ENCODE measurements at places on chromosomes 6 and 20.

DNA sequence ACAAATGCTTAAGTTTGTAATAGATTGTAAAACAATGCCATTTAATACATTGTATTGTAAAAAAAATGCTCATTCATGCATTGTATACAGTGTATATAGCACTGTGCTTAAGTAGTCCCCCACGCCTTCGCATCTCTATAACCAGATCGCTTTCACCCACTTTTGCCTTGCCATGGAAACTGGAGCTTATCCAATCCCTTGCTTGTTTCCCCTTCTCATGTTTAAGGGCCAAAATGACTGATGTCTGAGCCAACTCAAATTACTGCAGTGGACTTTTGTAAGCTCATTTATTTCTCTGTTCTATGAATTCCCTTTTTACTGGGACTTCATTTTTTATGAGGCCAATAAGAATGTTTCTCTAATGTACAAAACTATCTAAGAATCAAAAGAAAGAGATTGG, 730.9 kb upstream of the GJE1 start:
- DNase-seq, result no peak

- DNase-seq, result no peak
Measured at GRCh38 chr6:2038092-2038491, 207.3 kb downstream of the GMDS start.

DNA sequence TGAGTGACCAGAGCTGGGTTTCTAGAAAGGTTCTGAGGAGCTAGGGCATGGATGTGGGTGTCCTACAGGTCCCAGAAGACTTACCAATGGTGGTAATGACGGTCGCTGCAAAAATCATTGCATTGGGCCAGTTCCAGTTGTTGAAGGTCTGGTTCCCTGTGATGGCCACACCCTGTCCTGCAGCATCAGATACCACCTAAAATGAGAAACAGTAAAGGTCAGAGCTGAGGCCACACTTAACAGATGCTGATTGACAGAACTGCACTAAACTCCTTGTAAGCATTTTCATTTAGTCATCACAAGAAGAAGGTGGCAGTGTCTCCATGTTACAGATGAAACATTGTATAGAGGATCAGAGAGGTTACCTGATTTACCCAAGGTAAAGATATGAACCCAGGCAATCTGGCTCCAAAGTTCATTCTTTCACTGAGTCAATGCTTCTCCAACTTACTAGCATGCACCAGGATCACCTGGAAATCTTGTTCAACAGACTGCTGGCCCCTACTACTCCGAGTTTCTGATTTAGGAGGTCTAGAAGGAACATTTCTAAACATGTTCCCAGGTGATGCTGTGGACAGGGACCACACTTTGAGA, 33.4 kb downstream of the KCNK5 start:
- no peak for DNase-seq

GRCh38 chr6:140140891-140141290, 766.4 kb upstream of the CITED2 start:
- DNase-seq, result no peak

DNA sequence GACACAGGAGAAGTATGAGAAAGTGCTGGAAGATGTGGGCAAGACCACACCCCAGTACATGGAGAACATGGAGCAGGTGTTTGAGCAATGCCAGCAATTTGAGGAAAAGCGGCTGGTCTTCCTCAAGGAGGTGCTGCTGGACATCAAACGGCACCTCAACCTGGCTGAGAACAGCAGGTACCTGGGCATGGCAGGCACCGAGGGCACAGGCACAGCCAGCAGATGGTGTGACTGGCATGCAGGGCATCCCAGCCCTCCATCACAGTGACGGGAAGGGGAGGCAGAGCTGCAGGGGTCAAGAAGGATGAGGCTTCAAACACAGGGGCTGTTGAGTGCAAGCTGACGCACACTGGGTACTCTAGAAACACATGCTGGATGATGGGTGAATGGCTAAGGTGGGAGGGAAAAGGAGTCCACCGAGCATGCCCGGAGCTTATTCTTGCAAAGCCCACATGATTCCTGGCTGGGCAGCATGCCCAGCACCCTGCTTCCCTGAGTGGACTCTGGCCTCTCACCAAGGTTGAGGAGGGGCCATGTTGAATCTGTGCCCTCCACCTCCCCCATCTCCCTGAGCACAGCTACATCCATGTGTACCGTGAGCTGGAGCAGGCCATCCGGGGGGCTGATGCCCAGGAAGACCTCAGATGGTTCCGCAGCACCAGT, 26.3 kb downstream of the SPDEF start:
- DNase-seq, result no peak

- peak; percentile 87 for DNase-seq
Measured at GRCh38 chr6:108782179-108783041, 65.8 kb upstream of the ARMC2 start.

DNA sequence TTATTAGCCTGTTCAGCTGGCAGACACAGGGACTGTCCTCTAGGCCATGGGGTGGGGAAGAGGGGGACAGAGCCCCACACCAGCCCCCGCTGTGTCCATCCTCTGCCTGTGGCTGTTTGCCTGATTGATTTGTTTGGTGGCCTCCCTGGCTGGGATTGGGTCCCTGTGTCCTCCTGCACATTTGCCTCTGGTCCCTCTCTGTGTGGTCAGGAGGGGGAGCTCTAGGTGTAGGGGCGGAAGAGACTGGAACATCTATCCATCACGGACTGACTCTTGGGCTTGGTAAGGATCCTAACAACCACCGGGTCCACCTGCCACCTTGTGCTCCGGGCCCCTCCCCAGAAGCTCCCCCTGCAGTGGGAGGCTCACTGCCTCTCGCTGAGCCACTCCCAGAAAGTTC, 38.4 kb upstream of the CCDC167 start:
- DNase-seq, result peak; percentile 63

DNA sequence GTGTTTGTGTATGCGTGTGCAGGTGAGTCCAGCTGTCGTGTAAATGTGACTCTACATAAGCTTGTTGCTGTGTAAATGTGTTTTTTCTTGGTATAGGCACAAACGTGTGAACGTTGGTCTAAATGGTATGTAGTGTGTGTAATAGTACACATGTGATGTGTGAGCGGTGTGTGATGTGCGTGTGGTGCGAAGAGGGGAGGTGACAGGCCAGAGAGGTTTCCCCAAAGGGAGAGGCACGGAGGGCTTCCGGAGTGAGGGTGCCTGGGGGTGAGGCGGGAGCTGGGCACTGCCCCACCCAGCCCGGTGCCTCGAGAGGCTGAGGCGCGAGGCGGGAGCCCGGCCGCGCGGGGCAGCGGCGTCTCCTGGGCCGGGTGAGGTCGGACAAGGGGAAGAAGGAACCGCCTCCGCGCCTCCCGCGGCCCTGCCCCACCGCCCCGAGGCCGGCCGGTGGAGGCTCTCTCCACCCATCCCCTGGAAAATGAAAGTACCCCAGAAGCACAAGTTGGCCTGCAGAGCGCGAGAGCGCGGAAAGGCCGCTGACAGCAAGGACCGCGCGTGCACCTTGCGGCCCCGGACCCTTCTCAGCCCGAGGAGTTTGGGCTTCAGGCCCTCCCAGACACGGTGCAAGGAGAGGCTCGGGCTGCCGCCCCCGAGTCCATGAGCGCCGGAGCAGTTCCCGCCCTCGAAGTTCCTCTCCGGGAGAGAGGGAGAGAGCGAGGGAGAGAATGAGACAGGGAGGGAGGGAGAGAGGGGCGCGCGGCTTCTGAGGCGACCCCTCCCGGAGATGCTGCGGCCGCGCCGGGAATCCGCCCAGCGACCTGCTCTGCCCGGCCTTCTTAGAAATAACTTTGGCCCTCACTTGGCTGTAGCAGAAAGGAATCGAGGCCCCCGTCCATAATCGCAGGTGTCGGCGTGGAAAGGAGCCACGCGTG, 43.2 kb upstream of the OSTM1 start:
- peak; percentile 70 for DNase-seq

DNA sequence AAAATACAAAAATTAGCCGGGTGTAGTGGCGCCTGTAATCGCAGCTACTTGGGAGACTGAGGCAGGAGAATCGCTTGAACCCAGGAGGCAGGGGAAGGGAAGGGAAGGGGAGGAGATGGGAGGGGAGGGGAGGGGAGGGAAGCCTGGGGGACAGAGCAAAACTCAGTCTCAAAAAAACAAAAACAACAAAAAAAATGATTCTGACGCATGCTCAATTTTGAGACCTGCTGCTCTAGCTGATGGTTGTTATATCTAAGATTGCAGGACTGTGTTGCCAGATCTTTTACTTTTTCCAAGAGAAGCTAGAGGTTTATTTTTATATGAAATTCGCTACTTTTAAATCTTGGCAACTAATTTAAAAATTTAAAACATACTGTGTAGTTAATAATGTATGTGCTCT, 2.4 kb upstream of the WFDC2 start:
- no peak for DNase-seq

GRCh38 chr20:8983478-8984345, 85.2 kb upstream of the PLCB4 start:
- DNase-seq, result no peak

DNA sequence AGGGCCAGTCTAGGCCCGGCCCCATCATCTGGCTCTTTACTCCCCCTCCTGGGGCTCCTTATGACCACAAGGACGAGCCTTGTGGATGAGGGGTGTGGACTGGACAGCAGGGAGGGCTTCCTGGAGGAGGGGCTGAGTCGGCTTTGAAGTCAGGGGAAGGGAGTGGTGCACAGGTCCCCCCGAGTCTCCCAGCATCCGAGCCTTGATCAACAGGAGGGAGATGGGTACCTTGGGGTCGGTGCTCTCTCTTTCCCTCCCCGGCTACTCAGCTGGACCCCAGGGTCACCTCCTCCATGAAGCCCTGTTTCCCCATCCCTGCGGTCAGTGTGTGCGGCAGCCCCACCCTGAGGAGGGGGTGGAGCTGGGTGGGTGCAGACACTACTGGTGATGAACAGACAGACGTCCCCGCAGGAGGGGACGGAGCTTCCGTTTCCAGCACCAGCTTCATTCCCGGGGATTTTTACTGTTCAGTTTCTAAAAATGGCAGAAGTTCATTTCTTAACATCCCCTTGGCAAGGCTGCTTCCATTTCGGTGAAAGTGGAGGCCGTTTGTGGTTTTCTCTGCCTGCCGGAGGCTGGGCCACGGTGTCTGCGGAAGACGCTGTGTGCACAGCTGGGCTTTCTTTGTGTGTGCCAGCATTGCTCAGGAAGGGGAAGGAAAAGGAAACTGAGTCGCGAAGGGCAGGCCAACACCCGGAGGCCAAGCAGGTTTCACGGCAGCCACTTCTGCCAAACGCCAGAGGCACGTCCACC, 19.6 kb downstream of the NTSR1 start:
- no peak for DNase-seq

DNA sequence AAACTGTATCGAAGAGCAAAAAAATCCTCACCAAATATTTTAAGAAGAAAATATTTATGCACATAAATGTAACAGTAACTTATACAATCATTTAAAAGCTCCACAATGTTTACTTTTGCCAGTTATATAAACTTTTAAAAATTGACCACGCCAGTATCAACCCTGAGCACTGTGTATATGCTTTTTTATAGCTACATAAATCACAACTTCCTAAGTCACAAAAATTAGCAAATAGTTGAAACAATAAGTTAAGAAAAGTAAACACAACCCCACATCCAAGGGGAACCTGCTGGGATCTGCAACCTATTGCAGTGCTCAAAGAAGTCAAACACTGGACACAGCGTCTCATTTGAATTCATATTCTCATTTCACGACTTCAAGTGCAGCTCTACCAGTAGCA, 89.8 kb upstream of the DST start:
- no peak for DNase-seq

DNA sequence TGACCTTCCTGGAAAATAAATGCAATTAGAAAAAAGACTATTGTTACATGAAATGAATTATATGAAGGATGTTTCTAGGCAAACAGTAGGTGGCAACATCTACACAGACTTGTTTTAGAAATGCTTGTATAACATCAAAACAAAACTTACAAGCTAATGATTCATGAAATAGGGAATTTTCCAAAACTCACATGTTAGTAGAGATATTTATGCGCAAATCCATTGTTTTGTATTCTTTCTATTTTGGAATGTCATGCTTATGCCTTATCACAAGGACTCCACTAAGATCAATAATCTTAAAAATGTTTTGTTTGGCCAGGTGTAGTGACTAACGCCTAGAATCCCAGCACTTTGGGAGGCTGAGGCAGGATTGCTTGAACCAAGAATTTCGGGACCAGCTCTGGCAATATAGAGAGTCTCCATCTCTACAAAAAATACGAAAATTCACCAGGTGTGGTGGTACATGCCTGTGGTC, 32.3 kb upstream of the LGSN start:
- no peak for DNase-seq

DNA sequence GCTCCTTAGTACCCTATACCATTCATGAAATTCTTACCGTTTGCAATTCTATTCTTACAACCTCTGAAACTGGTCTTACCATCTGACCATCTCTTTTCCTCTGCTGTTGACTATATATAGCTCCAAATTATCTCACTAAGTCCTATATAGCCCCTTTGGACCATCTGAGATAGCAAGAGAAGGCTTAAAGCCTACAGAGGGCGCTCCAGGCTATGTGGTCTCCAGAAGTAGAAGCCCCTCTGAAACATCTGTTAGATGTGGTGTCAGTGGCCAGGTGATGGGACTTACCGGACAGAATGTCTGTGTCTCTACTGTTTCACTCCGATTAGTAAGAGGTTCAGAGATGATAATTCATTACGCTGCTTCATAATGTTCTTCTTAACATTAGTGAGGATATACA, 140.7 kb upstream of the BMP2 start:
- DNase-seq, result peak; percentile 55

DNA sequence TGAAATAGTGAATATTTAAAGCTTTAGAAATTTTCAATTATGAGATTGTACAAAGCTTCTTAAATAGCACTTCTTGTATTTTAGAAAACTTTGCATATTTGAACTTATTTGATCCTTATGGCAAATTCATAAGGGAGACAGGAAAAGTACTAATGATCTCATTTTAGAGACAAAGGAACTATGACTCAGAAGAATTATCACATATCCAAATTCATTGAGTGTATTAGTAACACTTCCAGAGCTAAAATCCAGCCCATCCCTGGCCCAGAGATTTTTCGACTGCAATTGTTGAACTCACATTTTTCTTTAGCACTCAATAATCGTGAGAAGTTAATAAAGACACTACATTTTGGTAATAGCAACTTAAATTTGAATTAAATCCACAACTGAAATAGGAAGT, 704.3 kb downstream of the EPM2A start:
- no peak for DNase-seq

DNA sequence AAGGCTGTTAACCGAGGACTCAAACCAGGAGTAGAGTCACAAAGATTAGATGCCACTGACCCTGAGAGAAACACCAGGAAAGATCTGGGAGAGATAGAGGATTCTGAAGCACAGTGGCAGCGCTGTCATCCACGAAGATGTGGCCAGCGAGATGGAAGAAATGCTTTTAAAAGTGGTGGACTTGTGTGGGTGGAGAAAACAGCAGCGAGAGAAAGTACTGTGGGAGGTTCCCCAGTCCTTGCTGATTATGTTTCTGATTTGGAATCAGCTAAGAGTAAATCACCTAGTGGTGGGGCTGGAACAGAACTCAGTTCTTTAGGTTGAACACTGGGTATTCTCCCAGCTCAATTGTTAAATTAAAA, 435 bp upstream of the ZNF322 start:
- DNase-seq, result no peak

- no peak for DNase-seq
Measured at GRCh38 chr6:167532410-167533288, 207.8 kb downstream of the TTLL2 start.

GRCh38 chr6:23526526-23526925, 599.5 kb upstream of the NRSN1 start:
- DNase-seq, result no peak
